IPS DF 6.9 (cell line): ENCODE measurements at places on chromosomes 5 and 9.

DNA sequence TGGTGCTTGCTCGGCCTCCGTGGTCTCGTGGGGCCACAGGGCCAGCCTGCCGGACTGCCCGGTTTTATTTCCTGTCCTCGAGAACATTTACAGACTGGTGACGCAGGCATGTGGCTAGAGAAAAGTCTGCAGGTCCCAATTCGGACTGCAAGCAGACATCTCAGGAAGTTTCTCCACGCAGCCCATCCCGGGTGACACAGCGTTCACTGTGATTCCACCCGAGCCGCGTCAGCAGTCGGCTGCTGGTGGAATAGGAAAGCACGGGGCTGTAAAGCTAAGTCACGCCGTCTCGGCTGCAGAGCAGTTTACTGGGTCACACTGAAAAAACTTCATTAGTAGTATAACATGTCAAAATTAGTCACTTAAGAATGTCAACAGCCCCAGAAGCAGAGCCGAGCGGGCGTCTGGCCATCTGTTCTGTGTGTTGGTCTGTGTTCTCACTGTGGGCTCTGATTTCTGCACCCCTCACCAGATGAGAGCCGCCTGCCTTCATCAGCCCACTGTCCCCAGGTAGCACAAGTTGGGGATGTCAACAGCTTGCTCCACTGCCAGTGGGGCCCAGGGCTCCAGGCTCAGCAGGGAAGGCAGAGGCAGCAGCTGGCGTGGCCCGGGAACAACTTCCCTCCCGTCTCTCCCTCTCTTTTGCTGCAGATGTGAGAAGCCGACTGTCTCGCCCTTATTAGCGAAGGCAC lies 363.7 kb downstream of the IRX2 start:
- DNase-seq, result no peak

GRCh38 chr9:91193087-91193657 lies 168.5 kb downstream of the AUH start:
- no peak for DNase-seq

- no peak for DNase-seq
These were observed 257.8 kb downstream of the TRIM32 start for GRCh38 chr9:116944714-116945534.

- DNase-seq, result no peak
These were observed 84.6 kb downstream of the SNX24 start for GRCh38 chr5:122929980-122930379.
